ENCODE measurements at places on chromosomes 2 and 18.

DNA sequence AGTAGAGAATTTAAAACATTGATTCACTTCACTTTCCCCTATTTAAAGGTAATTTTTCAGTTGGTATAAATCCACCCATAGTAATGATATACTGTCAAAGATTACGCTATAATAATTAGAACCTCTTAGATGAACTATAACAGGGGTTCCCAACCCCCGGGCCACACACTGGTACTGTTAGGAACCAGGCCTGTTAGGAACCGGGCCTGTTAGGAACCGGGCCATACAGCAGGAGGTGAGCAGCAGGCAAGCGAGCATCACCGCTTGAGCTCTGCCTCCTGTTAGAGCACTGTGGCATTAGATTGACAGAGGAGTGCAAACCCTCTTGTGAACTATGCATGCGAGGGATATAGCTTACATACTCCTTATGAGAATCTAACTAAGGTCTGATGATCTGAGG lies 34.0 kb upstream of the CD302 start:
- no peak for DNase-seq

GRCh38 chr2:109410039-109410815 lies 203.5 kb downstream of the SEPTIN10 start:
- DNase-seq: no peak

GRCh38 chr2:223560749-223561435 lies 41.3 kb downstream of the SCG2 start:
- no peak for DNase-seq

DNA sequence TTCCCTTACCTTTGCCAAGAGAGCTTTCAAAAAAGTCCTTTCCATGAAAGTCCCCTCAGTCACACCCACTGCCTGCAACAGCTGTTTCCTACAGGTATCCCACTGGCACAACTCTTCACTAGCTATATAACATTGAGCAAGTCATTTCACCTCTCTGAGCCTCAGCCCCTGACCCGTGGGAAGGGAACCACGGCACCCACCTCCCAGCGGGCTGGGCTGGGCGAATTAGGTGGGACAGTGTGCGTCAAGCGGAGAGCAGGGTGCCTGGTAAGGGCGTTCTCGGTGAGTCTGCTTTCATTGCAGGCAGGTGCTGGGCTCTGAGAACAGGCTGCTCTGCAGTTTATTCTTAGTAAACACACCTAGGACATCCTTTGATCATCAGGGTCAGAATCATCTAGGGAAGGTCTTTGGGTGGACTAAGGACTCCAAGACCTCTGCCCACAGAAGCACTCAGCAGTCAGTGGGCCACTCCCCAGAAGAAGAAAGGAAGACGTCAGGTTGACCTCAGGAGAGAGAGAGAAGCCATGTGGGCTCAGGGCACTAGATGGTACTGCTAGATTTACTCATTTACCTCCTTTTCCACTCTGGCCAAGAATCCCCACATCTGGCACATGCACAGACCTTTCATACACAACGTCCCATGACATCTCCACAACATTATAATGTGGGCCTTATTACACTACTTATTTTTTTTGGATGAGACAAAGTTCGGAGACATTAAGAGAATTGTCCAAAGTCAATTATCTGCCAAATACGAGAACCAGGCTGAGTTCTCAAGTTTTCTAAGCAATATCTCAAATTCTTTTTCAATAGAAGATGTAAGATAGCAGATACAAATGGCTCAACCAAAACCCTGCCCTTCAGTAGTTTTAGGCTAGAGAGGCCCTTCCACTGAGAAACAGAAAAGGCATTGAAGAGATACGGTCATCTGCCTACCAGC lies 79.9 kb downstream of the GALNT14 start:
- no peak for DNase-seq

Data from GM04504 (cell line).